ENCODE measurements at places on chromosomes 7 and 10.

GRCh38 chr10:78404296-78404695 is 370.6 kb downstream of the RPS24 start:
- DNase-seq = no peak

DNA sequence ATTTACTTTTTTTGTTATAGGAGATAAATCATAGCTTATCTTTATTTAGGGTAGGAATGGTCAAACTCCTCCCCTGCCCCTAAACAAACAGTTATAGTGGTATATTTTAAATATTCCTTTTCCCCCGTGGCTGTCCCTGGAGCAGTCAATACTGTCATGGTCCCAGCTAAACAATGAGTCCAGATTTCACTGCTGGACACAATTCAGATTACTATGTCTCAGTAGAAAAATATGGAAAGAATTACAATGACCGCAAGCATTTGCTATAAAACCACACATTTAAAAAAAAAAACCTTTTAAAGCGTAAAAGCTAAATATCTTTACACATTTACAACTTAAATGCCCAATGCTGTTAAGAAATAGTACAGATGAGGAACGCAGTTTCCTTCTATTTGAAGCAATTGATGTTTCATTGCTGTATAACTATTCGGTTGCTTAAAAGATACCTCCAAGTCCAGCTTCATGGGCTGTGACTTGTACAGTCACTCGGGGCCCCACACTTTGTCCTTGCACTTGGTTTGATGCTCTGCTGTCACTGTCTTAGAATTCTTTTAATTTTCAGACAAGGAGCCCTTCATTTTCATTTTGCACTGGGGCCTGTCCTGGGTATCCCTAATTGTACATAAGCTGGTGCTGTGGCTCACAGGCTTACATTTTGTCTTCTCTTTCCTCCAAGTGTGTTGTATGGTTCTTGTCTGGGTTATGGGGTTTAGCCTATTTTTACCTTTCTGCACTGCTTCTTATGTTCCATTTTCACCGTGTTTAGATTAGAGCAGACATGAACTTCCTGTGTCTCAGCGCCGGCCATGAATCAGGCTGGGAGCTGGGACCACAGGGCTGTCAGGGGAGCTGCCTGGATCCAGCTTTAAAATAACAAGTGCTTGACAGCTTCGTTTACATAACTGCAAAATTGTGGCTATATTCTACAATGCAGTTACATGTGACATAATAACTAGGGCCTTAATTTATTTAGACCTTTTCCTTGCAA is 530.2 kb upstream of the FZD8 start:
- no peak for DNase-seq

DNA sequence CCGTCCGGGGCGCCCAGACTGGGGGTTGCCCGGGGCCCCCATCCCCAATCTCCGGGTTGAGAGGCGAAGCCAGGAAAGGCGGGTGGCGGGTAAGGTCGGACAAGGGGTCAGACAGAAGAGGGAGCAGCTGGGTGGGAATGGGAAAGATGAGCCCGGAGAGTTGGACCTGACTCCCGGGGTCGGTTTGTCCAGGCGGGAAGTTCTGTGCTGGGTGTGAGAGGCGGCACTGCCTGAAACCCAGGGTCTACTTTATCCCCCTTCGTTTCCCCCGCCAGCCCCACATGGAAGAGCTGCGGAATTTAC is 675 bp downstream of the SLC4A2 start:
- DNase-seq = no peak

- DNase-seq = no peak
Measured at GRCh38 chr10:69504576-69505250, 53.4 kb downstream of the TSPAN15 start.

- no peak for DNase-seq
Measured at GRCh38 chr10:91974960-91975359, 51.4 kb downstream of the BTAF1 start.

GRCh38 chr7:30427296-30428070 is 51.1 kb downstream of the NOD1 start:
- DNase-seq = no peak

- DNase-seq = no peak
Measured at GRCh38 chr7:62361-63116, 129.8 kb upstream of the FAM20C start.

GRCh38 chr7:148789220-148789619 is 90.5 kb downstream of the CUL1 start:
- DNase-seq = no peak

DNA sequence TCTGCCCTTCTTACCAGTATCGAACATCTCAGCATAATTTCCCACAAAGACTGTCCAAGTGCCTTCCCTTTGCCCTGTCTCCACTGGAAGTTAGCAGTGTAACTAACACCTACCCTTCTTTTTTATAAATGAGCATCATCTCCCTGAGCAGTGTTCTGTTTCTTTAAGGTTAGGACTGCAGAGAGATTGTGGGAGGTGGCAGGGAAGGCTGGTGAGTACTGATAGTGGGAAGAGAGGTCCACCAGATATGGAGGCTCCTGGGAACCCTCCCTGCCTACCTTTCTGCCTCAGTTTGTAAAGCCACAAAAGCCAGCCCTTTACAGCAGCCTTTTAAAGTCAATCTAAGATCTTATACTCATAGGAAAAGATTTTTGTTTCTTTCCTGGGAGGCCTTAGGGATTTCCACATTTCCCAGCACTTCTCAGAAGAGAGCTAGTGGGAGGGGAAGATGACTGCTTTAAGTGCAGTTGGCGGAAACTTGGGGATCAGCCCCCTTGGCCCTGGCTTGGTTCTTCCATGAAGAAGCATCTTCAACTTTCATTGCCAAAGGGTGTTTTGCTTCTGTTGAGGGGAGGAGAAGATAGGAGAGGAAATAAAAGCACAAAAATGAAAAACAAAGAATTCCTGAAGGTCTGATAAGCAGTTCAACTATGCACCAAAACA is 36.6 kb upstream of the CALD1 start:
- DNase-seq = no peak

DNA sequence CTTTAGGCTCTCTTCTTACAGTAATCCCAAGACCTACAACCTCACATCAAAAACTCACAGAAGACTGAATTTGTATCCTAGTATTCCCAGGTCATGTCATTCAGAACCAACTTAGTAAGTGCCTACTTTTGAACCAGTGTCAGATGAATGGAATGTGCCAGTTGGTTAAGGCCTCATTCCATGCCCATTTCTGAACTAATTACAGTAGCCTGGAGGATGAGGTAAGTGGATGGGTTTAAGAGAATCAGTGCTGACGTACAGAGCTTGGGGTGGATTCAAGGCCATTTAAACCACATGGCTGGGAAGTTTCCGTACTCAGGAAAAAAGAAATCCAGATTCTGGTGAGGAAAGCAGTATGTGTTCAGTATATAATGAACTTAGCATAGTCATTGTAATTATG is 21.9 kb upstream of the FOXP2 start:
- DNase-seq = no peak

- no peak for DNase-seq
Measured at GRCh38 chr10:88254091-88254490, 329.0 kb downstream of the RNLS start.

DNA sequence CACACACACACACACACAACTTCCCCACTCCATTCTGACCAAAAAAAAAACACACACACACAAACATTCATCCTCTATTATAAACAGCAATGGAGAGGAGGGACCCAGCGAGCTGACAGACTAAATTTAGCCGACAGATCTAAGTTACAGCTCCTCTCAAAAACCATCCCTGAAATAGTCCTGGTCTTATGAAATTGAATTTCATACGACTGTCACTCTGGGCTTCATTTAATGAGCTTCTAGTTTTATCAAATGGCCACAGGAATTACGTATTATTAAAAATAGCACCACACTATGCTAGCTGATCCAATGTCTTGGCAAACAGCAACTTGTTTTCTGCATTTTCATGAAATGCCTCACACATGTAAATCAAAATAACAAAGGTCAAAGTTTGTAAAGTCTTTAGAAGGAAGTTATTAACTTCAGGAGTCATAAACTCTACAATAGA is 131.3 kb upstream of the ASAH2 start:
- no peak for DNase-seq

DNA sequence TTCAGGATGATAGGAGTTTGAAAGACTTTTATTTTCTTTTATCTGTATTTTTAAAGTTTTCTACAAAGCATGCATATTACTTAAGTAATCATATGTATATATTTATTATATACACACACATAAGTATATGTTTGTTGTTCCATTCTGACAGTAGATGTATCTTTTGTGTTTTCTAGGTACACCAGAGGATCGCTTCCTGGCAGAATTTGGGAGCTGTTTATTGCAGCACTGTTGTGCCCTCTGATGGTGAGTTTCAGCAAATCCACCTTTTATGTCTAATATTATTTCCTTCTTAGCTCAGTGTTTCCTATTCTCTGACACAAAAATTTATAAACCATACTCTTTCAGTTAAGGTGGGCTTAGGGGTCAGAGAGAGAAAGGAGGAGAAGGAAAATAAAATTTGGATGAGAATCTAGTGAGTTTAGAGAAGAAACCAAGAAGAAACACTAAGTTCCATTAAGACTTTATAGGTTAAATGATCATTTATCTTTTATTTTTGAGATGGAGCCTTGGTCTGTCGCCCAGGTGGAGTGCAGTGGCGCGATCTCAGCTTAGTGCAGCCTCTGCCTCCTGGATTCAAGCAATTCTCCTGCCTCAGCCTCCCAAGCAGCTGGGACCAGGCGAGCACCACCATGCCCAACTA is 59.2 kb upstream of the OIT3 start:
- DNase-seq = no peak
